ENCODE measurements at places on chromosomes 7 and 10.

DNA sequence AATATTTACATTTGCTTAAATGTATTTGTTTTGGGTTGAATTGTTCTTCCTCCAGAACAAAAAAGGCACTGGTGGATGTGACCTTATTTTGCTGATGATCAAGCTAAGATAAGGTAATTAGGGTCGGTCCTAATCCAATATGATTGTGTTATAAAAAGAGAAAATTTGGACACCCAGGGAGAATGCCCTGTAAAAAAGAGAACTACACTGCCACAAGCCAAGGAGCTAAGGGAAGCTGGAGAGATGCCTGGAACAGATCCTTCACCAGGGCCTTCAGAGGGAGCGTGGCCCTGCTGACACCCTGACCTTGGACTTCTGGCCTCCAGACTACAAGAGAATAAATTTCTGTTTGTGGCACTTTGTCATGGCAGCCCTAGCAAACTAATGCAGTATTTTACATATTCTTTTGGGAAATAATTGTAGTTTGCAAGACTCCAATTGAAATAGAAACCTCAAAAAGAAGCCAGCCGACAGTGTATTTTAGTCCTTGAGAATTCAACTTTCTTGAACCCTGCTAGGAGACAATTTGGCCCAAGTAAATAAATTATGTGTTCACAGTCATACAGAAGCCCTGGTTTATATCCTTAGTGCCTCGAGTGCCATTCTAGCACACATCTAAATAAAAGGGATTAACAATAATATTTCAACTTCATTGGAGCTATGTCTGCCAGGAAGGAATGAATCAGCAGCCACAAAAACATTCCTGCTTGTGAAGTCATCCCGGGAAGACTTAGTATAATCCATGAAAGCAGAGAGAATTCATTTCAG is 164.6 kb downstream of the PKD1L1 start:
- DNase-seq: peak; percentile 63

GRCh38 chr10:33790521-33791271 is 456.2 kb upstream of the NRP1 start:
- no peak for DNase-seq

GRCh38 chr10:5396556-5397300 is 7.9 kb downstream of the TUBAL3 start:
- DNase-seq: no peak

DNA sequence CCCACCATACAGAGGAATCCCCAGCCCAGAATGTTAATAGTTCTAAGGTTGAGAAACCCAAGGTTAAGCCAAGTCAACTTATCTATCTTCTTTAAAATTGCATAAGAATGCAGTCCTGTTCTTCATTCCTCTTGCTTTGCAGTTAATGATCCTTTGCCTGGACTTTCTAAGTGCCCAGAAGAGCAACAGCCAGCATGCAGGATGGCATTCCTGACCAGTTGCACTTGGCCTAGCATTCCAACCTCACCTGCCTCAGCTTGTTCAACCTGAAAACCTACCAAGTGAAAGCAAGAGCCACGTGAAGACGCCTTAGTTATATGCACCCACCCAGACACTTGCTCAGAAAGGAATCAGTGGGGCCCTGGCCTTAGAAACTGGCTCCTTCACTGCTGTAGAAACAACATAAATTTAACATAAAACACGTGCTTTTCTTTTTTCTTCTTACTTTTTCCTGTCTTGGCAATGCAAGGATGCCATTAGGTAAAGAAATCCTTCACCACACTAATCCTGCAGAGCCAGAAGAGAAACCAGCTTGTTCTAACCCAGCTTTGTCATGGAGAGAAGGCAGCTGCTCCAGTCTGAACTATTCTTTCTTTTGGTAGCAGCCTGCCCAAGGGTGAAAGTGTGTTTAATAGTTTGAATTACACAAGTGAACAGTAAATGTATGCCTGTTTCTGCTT is 25.0 kb downstream of the EGFR start:
- DNase-seq: no peak

DNA sequence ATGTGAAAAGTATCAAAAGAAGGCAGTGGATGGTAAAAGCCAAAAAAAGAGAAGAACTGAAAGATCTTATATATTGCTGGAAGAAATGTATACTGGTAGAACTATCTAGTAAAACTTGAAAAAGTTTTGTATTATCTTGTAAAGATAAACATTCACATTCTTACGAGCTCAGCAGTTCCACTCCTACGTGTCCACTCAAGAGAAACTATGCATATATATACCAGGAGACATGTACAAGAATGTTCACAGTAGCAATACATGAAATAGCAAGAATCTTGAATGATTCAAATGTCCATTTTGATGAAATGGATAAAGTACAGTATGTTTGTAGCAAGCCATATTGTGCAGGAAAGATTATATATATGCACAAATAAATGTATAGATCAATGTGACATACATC is 155.0 kb downstream of the RNF133 start:
- DNase-seq: no peak

DNA sequence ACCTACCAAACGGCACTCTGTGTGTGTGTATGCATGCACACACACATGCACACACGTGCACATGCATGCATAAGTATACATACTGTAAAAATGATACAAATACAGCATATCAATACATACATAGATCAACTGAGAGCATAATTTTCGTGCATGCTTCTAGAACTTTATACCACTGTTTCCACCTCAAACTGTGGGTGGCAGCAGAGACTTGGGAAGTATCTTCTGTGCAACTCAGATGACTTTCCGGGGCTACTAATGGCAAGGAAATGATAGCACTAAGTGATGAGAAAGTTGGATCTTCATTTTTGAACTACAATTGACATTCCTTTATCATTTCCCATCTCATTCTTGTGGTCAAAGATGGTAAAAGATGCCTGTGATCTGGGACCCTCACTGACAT is 570.7 kb downstream of the REEP3 start:
- DNase-seq: no peak

- no peak for DNase-seq
Measured at GRCh38 chr7:46484906-46485305, 563.8 kb upstream of the IGFBP3 start.

DNA sequence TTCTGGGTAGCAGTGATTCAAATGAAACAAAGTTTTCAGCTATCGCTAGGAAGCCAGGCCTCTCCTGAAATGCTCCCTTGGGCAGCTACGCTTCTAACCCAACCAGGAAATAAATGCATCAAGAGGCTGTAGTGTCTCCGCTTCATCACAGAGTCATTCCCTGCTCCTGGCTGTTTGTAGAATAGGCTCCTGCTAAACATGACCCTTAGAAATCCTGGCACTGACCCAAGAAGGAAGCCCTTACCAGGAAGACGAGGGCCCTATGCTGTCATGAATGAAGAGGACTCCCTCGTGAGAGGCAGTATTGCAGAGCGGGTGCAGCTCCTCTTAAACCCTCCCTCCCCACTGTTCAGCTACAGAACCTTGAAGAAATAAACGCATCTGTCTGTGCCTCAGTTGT is 48.3 kb downstream of the NOD1 start:
- peak; percentile 76 for DNase-seq

- DNase-seq: no peak
Measured at GRCh38 chr7:12833829-12834228, 146.4 kb downstream of the ARL4A start.

DNA sequence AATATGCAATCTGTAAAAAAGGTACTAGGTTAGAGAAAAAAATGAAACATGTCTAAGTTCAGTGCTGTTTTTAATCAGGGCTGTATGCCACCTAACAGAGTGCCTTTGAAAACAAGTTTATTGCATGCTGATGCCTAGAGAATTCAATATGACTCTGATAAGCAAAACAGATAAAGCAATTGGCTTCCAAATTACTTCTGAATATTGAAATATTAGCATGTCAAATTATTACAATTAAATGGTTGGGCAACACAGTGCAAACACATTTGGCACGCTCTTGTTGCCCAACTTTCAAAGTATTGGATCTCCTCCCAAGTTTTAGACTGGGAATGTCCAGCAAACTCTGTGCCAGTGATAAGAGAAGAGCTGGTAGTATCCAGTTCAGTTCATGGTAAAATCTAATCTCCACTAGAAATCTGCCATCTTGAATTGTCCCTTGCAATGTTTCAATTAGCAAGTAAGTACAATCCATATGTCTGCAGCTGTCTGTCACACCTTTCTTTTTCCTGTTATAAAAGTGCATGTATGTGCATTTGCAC is 65.2 kb upstream of the FAM133B start:
- no peak for DNase-seq

DNA sequence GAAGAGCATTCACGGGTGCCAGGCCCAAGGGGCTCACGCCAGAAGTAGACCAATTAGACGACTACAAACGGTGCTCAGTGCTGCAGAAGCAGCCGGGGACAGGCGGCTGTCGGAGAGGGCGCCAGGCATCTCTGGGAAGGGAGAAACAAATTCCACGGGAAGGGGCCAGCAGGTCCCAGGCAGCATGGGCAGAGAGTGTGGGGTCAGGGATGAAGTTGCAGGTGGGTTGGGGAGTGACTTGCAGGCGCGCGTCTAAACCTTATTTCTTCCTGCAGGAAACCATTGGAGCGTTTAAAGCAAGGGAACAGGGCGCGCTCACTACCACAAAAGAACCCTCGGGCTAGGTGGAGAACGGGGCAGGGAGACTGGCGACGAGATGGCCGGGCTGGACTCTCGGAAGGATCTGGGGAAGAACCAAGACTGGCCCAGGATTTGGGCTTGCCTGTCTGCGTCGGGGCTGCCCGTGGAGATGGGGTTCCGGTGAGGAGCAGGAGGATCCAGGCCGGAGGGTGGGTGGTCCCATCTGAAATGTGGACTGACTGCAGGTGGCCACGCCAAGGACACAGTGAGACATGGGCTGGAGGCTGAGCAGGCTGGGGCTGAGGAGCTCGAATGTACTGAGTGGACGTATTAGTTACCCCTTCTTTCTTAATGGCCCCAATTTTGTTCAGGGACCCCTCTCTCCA is 116.3 kb upstream of the DIP2C start:
- peak; percentile 81 for DNase-seq

- DNase-seq: no peak
Measured at GRCh38 chr7:1210321-1210978, 22.2 kb upstream of the UNCX start.

- DNase-seq: peak; percentile 74
Measured at GRCh38 chr10:132111121-132111731, 45.5 kb downstream of the JAKMIP3 start.

DNA sequence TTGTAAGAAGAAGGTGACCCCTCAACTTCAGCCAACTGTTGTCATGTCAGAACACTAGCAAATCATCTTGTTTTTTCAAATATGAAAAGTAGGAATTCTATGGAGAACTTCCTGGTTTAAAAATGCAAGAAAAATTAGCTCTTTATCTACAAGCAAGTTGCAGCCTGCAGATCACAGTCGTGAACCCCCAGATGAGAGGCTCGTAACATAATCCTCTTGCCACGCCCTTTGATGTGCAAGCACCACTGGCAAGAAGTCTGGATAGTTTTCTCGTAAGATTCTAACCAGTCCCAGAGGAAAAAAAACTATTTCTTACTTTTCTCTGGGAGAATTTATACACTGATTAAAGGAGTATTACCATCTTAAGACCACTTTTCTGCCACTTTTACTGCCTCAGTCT is 132.3 kb downstream of the DPY19L1 start:
- DNase-seq: no peak

DNA sequence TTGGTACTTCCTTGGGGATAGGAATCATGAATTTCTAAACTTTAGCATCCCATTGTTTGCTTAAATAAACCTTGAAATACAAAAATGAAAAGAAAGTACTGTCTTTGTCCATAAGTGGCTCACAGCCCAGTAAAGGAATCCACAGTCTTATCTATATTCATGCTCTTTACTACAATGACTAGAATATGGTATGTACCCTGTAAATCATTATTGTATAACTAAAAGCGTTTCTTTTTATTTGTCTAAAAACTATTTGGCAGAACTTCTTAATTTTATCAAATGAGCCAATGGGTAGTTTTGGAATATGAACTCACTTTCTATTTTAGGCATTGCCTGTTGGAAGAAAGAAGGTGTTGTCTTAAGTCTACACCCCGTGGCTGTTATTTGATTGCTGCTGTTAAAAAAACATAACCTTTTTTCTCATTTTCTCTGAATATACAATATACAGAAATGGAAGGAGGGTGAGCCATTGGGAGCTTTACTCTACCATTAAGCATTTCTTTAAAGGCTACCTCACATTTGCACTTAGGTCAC is 12.4 kb upstream of the STRIP2 start:
- DNase-seq: no peak

DNA sequence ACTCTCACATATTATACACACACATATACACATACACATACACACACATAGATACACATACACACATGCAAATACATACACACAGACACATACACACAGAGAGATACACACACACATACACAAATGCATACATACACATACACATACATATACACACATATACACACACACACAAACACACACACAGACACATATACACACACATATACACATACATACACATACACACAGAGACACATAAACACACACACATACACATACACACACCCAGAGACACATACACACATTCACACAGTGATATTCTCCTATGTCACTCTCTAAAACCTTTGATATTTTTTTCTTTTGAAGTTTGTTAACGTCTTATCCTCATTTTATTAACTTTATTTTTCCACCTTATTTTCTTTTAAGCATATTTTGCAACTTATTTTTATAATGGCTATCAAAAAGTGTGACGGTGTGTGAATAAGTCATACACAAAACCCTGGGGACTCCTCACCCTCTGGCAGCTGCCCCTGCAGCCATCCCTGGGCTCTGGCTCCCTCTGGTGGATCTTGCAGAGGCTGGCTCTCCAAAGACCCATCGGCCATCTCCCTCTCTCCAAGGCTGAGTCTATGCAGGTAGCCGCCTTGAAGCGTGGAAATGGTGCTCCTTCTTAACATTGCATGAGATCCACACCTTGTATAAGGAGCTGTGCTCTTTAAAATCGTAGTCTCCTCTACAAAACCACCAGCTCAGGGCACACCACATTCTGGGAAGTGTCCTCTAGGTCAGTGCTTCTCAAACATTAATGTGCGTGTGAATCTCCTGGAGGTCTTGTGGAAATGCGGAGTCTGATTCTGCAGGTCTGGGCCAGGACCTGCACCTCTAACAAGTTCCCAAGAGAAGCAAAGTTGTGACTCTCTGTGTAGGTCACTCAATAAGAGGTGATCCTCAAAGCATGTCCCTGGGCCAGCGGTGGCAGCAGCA is 4.1 kb upstream of the C10orf120 start:
- no peak for DNase-seq

- no peak for DNase-seq
Measured at GRCh38 chr10:74246495-74246894, 95.5 kb downstream of the ADK start.

DNA sequence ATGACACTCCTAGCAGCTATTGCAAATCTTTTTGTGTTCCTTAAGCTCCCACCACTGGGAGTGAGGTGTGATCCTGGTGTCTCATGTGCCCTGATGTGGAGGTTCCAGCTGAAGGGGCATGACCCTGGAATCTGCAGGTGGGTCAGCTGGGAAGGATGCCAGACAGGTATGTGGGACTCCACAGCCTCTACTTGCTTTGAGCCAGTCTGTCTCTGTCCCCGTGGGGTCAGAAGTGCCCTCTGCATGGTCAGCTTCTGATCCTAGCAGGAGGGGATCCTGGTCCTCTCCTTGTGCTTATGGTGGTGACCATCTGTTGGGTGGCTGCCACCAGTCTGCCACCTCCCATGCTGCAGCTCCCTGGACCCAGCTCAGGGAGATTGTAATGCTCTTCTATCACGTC is 51.1 kb upstream of the COMTD1 start:
- no peak for DNase-seq

Data from lower leg skin (tissue), 4 donors.